ENCODE measurements at places on chromosomes 16 and 17. TPM values are rescaled to one million over a fixed set of nuclear protein-coding genes. Genes with fewer than 3 reads are reported as not detected.
A peak's percentile ranks its signal among the peaks of the same experiment; 100 is the strongest.

Gene ZNF597
- total RNA-seq: 4.7 TPM

Gene NOG
- total RNA-seq: 23.0 TPM

GRCh38 chr16:8552487-8553221, 37.7 kb downstream of the TMEM114 start:
- DNase-seq: no peak
- no peak overlapping the region for H3K27ac ChIP-seq
- no peaks in the 10 kb centered on the region for H3K36me3 ChIP-seq
- H3K4me1 ChIP-seq: no peaks in the 10 kb centered on the region
- H3K27me3 ChIP-seq: no peaks in the 10 kb centered on the region

DNA sequence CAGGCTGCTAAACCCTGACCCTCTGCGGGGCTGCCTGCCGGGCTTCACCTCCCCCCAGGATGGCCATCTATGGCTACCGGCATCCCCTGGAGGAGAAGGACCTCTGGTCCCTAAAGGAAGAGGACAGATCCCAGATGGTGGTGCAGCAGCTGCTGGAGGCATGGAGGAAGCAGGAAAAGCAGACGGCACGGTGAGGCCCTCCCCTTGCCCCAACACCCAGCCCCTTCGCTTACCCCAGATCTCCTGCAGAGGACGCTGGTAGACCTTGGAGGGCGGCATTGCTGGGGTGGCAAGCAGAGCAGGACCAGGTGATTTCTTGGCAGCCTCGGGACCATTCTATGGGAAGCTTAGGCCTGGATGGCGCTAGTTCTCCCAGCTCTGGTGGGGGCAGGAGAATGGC, 24.5 kb downstream of the ABCC3 start:
- DNase-seq: no peak
- no peak overlapping the region for H3K27ac ChIP-seq
- no peak overlapping the region for H3K4me3 ChIP-seq
- no peaks in the 10 kb centered on the region for H3K27me3 ChIP-seq
- H3K36me3 ChIP-seq: no peaks in the 10 kb centered on the region
- peaks cover 25% of the 10 kb centered on the region for H3K4me1 ChIP-seq

DNA sequence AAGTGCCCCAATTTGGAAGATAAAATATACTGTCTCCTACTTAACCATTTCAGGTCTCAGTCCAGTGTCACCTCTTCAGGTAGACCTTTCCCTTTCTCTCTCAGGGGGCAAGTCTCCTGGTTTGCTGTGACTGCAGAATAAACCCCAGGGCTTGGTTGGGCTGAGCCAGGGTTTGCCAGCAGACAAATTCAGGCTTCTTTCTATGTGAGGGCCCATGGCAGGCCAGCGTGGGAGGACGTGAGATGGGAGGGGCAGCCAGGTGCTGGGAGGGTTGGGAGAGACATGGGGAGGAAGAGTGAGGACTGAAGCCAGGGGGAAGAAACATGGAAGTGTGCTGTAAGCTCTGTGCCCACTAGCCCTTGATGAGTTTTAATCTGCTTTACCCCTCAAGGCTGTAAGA, 163.2 kb downstream of the SPECC1 start:
- no peaks in the 10 kb centered on the region for H3K27me3 ChIP-seq
- no peak overlapping the region for H3K4me3 ChIP-seq
- no peaks in the 10 kb centered on the region for H3K36me3 ChIP-seq
- H3K4me1 ChIP-seq: peaks cover 34% of the 10 kb centered on the region
- no peak for DNase-seq

DNA sequence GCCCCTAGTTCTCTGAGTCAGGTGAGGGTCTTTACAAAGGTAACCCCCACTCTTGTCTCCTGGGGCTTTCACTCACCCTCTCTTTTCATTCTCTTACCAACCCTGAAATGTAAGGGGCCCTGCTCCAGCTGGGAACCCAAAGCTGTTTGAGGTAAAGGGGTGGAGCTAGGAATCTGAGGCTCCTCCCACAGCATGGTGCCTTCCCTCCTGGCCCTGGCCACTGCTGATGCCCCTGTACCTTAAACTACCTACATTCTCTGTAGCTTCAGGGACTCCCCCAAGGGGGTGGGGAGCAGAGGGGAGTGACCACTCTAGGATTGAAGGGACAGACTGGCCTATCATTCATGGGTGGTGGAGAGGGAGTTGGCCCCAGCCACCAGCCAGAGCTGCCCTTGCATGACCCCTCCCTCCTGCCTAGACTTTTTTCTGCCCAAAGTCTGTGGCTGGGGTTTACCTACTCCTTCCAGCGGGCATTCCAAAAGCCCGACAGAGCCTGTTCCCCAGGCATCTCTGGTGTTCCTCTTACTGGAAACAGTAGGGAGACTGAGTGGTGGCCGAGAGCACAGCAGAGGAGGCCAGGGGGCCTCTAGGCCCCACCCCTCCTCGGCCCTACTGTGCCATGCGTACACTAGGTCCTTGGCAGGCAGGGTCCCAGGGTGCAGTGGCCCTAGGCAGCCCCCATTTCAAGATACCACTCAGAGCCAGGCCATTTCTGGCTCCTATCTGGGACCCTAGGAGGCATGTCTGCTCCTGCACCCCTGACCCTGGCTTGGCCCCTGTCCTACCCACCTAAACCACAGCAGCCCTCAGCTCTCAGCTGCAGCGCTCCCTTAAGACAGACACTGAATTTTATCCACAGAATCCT, 9.5 kb downstream of the DOK4 start:
- peaks cover 13% of the 10 kb centered on the region for H3K36me3 ChIP-seq
- no peak overlapping the region for H3K27ac ChIP-seq
- H3K27me3 ChIP-seq: no peaks in the 10 kb centered on the region
- DNase-seq: no peak
- no peak overlapping the region for H3K4me3 ChIP-seq
- H3K4me1 ChIP-seq: peaks cover 20% of the 10 kb centered on the region

Gene ZNF624
- total RNA-seq: 4.8 TPM

GRCh38 chr16:51242296-51242994, 91.4 kb upstream of the SALL1 start:
- no peak for DNase-seq
- peaks cover 3% of the 10 kb centered on the region for H3K27me3 ChIP-seq
- no peak overlapping the region for H3K4me3 ChIP-seq
- no peaks in the 10 kb centered on the region for H3K4me1 ChIP-seq

GRCh38 chr17:79047291-79047920, 23.4 kb downstream of the C1QTNF1 start:
- peaks cover 2% of the 10 kb centered on the region for H3K27me3 ChIP-seq
- no peak overlapping the region for H3K4me3 ChIP-seq
- DNase-seq: no peak
- H3K27ac ChIP-seq: no peak overlapping the region
- peaks cover 6% of the 10 kb centered on the region for H3K4me1 ChIP-seq

DNA sequence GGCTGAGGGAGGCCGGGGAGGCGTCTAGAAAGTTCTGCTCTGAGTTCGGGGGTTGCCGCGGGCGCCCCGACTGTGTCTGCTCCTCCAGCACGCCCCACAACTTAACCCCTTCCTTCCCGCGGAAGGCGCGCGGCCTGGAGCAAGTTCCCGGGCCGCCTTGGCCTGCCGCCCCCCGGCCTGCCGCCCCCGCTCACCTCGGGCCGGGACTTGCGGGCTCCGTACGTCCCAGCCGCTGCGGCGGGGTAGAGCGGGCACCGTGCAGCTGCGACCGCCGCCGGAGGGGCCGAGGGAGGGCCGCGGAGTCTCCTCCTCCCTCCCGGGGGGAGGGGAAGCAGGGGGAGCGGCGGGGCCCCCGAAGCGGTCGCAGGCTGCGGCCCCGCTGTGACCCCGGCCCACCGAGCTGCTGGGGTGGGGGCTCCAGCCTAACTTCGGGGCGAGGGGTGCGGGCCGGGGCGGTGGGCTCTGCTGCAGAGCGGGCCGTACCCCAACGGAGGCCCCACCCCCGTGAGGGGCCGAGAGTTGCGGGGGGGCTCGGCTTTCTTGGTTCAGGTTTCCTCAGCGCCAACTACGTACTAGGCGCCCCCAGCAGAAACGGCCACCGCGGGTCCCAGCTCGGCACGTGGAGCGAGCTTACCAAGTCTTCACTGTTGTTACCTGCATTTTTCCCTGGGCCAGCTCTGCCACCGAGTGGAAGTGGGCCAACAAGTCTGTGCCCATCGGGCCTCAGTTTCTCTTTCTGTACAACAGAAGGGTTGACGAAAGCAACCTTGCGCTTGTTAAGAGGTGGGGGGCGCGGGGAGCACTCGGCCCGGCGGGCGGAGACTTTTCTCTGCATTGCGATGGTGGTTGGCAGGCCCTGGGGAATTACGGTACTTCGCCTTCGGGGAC, at the start of gene CCDC102A:
Gene CCDC102A (minus strand): TSS at position 266 of the 888 bp plus-strand sequence. CDS start 7,394 bp downstream, outside the sequence.
- H3K27ac ChIP-seq: peak within 1 kb of the TSS; percentile 48
- peaks cover 9% of the 10 kb centered on the region for H3K27me3 ChIP-seq
- peak within 1 kb of the TSS; percentile 79 for H3K4me3 ChIP-seq
- no peaks in the 10 kb centered on the region for H3K36me3 ChIP-seq

DNA sequence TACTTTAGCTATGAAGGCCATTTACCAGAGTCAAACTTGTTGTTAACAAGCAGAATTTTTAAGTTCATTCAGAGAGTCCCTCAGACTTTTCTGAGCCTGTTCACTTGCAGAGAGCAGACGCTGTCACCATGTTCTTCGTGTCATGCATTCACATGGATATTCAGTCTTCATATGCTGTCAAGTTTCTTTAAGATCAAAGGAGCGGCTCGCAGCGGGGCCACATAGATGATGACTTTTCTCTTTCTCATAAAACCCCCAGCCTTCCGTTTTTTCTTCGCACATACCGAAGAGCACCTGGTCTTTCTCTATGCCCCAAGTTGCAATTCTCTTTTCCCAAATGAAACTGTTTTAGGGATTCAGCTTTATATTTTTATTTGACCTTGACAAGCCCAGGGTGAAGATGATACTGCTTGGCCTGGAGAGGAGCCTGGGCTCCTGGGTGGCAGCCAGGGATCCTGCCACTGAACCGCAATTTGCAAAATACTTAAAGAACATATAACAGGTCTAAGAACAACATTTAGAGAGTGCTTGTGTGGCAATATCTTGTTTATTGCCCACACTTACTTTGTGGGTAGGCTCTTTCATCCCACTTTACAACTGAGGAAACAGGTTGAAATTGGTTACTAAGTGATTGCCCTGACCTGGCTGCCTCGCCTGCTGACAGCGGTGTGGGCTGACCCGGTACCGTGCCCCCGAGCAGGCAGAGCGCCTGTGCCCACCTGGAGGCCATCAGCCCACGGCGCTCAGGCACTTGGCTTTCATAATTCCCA, 22.9 kb downstream of the SEC14L1 start:
- H3K4me1 ChIP-seq: peaks cover 24% of the 10 kb centered on the region
- no peak overlapping the region for H3K4me3 ChIP-seq
- H3K27ac ChIP-seq: no peak overlapping the region
- no peak for DNase-seq
- peaks cover 6% of the 10 kb centered on the region for H3K36me3 ChIP-seq
- no peaks in the 10 kb centered on the region for H3K27me3 ChIP-seq

- no peak for DNase-seq
- H3K4me3 ChIP-seq: no peak overlapping the region
- H3K27me3 ChIP-seq: no peaks in the 10 kb centered on the region
- no peaks in the 10 kb centered on the region for H3K4me1 ChIP-seq
These were observed 1.4 kb downstream of the SLC4A1 start for GRCh38 chr17:44266402-44267164.

GRCh38 chr16:78523212-78523985, 423.9 kb downstream of the WWOX start:
- H3K27me3 ChIP-seq: no peaks in the 10 kb centered on the region
- H3K4me1 ChIP-seq: peaks cover 3% of the 10 kb centered on the region
- DNase-seq: no peak
- H3K36me3 ChIP-seq: no peaks in the 10 kb centered on the region

DNA sequence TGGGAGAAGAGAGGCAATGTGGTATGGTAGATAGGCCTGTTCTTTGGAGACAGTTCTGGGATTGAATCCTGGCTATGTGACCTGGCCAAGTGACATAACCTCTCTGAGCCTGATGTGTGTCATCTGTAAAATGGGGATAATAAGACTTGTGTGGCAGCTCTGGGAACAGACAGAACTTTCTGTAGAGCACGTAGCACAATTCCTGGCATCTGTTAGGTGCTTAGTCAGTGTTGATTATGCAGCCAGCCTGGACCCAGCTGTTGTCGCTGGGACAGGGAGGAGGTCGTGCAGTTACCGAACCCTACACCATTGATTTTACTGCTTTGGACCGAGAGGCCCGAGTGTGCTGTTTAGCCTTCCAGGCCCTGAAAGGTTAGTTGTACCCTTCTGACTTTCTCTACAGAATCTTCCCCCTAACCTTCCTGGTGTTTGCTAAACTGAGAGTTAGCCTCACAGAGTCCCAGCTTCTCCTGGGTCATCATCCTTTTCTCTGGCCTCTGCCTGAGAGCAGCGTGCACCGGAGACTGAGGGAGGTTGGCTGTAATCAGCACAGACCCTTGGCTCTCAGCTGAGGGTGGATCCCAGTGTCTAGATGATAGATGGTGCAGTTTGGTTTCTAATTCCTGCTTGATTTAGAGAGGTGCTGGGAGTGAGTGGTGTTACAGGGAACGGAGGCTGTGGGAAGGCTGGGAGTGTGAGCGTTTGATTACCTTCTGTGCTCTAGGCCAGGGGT, 31.9 kb downstream of the MSI2 start:
- peaks cover 37% of the 10 kb centered on the region for H3K4me1 ChIP-seq
- no peak overlapping the region for H3K27ac ChIP-seq
- H3K27me3 ChIP-seq: no peaks in the 10 kb centered on the region
- no peak overlapping the region for H3K4me3 ChIP-seq
- DNase-seq: no peak

- no peak for DNase-seq
- no peak overlapping the region for H3K4me3 ChIP-seq
- H3K36me3 ChIP-seq: peaks cover 4% of the 10 kb centered on the region
- peak overlapping the region; percentile 58 for H3K27ac ChIP-seq
- H3K4me1 ChIP-seq: peaks cover 16% of the 10 kb centered on the region
These were observed 4.8 kb upstream of the GFOD2 start for GRCh38 chr16:67723911-67724305.

- DNase-seq: no peak
- no peak overlapping the region for H3K4me3 ChIP-seq
- H3K36me3 ChIP-seq: peaks cover 5% of the 10 kb centered on the region
- H3K4me1 ChIP-seq: peaks cover 14% of the 10 kb centered on the region
These were observed 3.4 kb downstream of the SPNS1 start for GRCh38 chr16:28977703-28978662.

- H3K27ac ChIP-seq: no peak overlapping the region
- H3K36me3 ChIP-seq: no peaks in the 10 kb centered on the region
- DNase-seq: no peak
- H3K4me1 ChIP-seq: no peaks in the 10 kb centered on the region
- no peak overlapping the region for H3K4me3 ChIP-seq
These were observed 8.8 kb downstream of the SLC9A5 start for GRCh38 chr16:67257486-67258160.

Gene C16orf96
- 0.38 TPM for total RNA-seq

DNA sequence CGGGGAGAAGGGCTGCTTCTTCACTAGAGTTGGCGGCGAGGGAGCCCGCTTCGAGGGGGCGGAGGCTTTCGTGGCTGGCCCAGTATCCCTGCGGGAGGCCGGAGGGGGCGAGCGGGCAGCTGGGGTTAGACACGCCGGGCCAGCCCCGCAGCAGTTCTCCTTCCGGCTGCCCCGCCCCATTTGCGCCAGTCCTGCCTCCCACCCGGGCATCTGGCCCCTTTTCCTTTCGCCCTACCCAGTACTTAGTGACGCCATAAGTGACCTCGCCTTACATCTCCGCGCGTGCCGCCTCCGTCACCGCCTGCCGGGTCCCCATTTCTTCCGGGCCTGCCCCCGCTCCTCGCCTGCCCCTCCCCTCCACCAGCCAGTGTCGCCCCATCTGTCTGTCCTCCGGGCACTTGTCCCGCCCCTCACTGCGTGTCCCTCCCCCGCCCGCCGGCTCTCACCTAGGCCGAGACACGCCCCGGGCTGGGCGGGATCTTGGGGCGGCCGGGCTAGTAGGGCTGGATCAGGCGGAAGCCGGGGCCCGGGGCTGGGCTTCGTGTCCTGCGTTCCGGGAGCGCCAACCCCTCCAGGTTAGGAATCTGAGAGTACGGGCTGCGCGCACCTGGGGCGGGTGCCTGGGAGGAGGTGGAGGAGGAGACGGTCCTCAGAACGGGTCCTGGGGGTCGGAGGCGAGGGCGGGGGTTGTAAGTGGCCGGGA, 14.3 kb downstream of the SPATA32 start:
- DNase-seq: peak; percentile 77
- H3K27ac ChIP-seq: no peak overlapping the region
- H3K4me1 ChIP-seq: peaks cover 5% of the 10 kb centered on the region

Gene ZNF469
- total RNA-seq: 17.7 TPM

Data from astrocyte (in vitro differentiated cells and primary cell).